ENCODE measurements at places on chromosomes 5 and 9.
A peak's percentile ranks its signal among the peaks of the same experiment; 100 is the strongest.

DNA sequence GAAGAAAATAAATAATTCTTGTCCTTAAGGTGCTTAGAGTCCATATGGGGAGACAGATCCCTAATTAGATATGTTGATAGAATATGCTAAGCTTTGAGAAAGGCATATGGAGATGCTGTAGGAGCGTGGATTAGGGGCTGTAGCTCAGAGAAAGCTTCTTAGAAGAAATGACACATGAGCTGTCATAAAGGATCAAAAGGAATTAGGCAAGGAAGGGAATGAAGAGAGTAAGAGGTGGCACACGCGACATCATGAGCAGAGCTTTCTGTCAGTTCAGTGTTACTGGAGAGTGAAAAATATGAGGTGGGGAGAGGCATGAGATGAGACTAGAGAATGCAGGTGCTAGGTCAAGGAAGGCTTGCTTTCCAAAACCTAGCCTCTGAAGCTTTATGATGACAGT is 118.6 kb downstream of the KIAA0825 start:
- DNase-seq = no peak

DNA sequence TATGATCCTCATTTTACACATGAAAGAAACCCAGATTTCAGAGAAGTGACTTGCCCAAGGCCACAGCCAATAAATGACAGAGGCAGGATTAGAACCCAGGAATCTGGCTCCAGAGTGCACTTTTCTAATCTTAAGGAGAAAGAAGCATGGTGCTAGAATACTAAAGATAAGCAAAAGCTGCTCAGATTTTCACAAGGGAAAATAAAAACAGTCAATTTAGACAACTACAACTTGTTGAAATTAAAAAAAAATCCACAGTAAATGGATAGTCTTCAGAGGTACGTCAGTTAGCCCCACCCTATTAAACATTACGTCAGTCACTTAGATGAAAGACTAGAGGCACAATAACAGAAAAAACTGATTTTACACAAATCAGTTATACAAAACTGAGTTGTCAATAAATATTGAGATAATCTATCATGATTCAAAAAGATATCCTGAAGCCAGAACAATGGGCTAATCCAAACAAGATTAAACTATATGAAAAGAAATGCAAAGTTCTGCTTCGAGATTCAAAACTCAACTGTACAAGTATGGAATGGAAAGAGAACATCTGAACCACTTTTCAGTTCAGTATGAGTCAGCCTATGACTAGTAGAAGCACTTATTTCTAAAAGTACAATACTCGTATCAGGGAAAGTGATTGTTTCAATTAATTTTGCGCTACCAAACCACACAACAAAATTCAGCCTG is 9.3 kb downstream of the TMEM245 start:
- DNase-seq = no peak

DNA sequence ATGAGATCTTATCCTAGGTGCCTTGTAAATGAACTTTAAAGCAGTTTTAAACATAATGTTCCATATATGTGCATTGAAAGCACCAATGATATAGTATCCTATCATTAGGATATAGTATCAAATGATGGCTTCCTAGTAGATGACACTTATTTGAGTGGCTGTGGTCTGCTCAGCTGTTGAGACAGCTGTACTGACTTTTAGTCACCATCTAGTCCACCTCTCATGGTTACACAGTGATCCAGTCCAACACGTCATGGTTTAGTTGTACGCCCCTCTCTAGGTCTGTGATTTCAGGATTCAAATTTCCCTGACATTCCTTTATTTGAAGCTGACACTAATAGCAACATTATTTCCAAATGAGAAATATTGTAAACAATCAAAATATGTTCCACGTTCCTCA is 127.3 kb upstream of the TUT7 start:
- no peak for DNase-seq

GRCh38 chr5:30523061-30523460 is 670.4 kb upstream of the CDH6 start:
- DNase-seq = no peak

DNA sequence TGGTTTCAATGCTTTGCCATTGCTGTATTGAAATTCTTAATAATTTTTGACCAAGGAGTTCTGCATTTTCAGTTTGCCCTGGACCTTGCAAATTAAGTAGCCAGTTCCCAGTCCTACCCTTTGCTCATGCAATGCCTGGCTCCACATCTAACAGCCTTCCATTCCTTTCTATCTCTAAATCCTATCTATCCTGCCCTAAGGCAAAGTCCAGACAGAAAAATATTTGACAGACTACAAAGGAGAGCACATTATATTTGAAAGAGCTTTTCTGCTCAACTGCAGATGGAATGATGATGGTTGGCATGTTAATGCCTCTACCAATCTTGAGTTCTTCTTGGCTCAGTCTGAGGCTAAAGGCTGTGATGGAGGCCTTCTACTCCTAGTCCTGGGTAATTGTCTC is 15.5 kb downstream of the SLC22A4 start:
- no peak for DNase-seq

- DNase-seq = no peak
Measured at GRCh38 chr9:84368601-84369000, 28.0 kb upstream of the SLC28A3 start.

DNA sequence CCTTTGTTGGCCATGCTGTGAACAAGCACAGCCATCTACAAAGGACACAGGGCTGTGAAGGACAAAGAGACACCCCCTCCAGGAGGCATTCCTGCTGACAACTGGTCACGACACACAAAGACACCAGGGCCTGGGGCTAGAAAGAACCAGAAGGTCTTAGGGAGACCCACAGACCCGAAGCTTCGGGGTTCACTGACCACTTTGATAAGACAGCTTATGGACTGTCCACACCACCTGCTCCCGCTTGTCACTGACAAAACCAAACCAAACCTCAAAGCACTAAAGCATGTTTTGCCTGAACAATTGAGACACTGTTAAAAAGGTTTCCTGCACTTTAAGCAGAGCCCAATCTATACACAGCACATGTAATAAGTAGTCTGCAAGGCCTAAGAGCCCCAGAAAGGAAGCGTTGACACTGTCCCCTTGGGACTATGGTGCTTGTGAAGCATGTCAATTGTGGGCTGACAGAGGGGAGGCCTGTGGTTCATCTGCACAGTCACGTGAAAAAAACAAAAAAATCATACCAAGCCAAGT is 185.0 kb downstream of the GAPVD1 start:
- no peak for DNase-seq

DNA sequence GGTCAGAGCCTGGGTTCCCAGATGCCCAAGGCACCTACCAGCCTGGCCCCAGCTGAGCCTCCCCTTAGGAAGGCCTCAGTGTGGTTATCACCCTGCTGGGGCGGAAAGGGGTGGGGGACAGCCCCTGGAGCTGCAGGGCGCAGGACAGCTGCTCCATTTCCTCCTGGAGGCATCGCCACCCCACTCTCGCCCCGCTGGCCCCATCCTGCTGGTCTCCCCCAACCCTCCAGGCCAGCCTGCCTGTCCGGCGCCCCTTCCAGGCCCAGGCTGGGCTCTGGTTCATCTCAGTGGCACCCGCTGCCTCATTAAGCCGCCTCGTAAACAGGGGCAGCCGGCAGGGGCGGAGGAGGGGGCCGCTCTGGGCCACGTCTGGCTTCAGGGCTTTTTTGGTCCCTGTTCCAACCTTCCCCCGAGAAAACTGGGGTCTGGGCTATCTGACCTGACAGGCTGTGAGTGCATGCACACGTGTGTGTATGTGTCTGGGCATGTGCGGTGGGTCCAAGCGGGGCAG is 30.8 kb upstream of the ENHO start:
- no peak for DNase-seq

DNA sequence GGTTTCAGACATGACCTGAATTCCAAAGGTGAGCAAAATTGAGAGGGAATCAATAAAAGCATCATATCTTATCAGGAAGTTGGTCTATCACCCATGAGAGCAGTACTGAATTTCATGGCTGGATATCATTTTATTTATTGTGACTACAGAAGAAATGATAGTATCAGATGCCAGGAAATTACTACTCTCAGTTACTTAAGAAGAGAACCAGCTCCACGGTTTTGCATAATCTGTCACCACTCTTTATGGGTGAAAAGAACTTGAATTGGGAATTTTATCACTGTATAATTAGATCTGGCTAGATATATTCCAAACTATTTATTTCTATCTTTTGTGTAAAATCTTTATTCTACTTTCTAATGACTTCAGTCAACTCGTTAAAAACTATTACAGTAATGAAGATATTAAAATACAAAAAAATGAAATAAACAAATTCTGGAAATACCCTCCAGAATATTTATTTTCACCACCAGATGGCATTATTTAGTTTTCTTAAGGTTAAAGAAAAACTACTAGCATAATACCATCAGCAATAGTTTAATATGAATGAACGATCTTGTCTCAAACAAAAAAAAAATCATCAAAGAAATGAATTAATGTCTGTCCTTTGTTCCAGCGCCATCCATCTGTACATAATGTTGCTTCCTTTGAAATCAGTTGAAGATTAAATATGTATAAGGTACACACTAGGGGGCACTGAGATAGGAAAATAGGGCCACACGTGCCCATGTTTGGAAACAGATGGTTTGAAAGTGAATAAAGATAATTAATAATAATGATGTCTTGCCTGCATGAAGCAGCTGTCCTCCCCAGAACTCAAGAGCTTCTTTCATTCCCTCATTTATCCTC is 84.7 kb upstream of the SLCO6A1 start:
- DNase-seq = no peak

GRCh38 chr5:135561266-135561665 is 17.5 kb downstream of the CXCL14 start:
- DNase-seq = no peak

DNA sequence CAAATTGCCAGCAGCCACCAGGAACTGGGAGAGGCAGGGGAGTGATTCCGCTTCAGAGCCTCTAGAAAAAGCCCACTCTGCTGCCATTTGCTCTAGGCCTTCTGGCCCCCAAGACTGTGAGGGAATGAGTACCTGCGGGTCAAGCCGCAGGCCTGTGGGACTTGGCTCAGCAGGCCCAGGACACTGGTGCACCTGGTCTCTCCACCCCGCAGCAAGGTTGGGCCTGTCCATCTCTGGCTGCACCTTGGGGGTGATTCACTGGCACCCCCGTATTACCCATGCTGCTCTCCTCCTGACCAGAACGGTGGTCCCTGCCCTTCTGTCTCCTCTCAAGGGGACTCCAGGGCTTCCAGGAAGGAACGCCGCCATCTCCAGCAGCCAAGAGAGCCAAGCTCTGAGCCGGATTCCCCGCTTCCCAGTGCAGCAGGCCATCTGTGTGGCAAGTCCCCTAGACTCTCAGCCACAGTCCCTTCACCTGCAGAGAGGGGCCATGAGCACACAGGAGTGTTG is 78.4 kb upstream of the OLFM1 start:
- no peak for DNase-seq

DNA sequence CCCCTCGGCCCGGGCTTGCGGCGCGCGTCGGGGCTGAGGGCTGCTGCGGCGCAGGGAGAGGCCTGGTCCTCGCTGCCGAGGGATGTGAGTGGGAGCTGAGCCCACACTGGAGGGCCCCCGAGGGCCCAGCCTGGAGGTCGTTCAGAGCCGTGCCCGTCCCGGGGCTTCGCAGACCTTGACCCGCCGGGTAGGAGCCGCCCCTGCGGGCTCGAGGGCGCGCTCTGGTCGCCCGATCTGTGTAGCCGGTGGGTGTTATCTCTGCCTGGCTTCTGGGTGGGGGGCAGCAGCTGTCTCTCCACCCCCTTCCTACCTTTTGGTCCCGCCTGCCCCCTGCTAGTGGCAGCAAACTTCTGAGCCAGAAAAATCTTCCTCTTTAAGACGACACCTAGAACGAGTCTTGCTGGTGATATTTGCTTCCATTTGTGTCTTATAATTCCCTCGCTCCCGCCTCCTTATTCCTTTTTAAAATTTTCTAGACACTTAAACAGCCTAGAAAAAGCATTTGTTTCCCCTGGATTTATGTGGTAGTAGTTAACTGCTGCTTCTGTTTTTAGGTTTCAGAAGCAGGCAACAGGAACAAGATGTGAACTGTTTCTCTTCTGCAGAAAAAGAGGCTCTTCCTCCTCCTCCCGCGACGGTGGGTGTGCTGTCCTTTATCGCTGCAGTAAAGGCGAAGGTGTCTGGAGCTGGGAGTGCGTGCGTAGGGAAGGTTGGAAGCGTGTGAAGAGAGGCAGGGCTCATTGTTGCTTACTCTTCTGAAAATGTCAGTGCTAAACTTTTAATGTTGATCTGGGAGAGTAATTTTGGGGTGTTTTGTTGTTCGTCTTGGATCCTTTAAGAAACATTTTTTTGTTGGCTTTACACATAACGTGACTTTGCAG is 554 bp downstream of the JAK2 start:
- peak; percentile 27 for DNase-seq

DNA sequence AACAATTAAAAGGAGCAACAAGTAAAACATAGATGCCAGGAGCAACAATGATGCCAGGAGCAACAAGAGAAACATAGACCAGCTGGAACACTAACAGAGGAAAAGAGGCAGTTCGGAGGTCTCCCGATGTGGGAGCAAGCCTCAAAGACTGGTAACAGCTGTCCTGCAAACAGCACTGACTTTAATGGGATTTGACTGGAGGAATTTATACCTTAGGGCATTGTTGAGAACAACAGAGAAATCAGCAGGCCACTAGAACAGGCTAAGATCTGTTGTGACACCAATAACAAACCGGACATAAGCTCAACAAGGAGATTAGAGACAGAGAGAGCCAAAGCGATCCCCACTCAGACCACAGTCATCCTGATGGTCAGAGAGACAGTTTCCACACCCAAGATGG is 11.8 kb upstream of the SYK start:
- DNase-seq = no peak

GRCh38 chr9:134559013-134559412 is 82.6 kb upstream of the COL5A1 start:
- no peak for DNase-seq

DNA sequence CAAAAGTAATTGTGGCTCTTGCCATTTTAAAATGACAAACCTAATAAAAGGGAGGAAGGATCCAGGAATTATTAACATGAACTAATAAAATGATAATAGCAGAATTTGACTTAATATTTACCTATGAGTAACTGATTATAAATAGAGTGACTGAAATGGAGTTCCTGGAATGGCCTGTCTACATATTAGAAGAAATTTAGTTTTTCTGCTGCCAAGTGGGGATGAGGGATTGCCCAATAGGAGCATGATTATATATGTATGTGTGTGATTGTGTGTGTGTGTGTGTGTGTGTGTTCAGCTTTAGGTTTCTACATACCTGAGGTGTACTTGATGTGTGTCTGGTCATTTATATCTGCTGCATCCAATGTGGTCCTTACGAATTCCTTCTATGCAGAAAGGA is 36.6 kb upstream of the ITGA1 start:
- DNase-seq = no peak

DNA sequence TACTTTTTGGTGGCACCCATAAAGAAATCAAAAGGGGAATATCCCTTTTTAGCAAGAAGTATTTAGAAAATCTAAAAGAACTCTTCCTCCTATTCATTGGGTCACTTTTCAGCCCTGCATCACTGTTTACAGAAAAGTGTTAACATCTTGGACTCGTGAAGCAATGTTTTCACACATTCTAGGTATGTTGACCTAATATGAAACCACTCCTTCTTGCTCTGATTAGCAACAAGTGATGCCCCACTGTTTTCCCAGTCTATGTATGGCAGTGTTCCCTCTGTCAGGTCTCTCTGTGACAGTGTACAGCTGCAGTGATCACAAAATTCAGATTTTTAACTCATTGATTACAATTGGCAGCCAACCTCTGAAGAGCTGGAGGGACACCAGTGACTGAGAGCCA is 148.2 kb upstream of the SLC12A2 start:
- DNase-seq = no peak

GRCh38 chr9:76690973-76691370 is 73.3 kb upstream of the PCA3 start:
- DNase-seq = no peak
